Activated naive CD4-positive, alpha-beta T cell treated with anti-CD3 and anti-CD28 coated beads for 36 hours (primary cell): ENCODE measurements at places on chromosomes 6 and 20.

DNA sequence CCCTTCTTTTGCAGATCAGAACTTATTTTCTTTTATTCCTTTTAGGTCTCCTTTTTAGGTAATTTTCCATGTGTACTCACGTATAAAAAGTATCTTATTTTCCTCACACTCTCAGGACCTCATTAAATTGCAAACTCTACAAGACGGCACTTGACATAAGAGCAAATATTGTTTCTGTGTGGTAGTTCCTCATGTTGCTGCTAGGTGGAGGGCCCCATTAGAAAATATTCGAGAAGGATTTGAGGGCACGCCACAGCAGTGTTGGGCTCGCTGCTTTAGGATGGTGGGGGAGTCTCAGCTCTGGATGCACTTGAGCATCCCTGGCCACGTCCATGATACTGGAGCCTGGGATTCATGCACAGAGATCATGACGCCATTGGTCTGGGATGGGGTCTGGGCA, 64.9 kb upstream of the ZFP64 start:
- DNase-seq, result no peak

DNA sequence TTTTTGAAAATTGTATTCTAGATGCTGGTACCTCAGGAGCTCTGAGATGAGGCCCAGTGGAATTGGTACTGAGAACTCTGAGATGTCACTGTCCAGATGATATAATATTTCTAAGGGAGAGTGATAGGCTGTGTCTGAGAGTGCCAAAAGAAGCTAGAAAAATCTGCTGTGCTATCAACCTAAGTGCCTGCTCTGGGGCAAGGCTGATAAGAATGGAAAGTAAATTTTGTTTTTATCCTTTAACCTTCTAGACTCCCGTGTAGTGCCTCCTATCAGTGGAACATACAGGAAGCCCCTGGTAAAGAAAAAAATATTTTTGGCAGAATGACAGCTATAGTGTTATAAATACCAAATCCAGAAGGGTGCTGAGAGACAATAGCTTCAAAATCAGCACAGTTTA, 348.2 kb downstream of the TFAP2B start:
- DNase-seq, result no peak

- no peak for DNase-seq
Observed at GRCh38 chr20:39290575-39290974, 328.4 kb downstream of the DHX35 start.

- no peak for DNase-seq
Observed at GRCh38 chr6:136706430-136706829, 85.8 kb downstream of the MAP3K5 start.
